ENCODE measurements at places on chromosomes 2 and 18. TPM values are rescaled to one million over a fixed set of nuclear protein-coding genes. Genes with fewer than 3 reads are reported as not detected.

Gene ZSWIM2
- not detected for total RNA-seq

Gene TMEM178A
- total RNA-seq, result 0.32 TPM

GRCh38 chr2:32712870-32713269, 85.0 kb downstream of the TTC27 start:
- no peak overlapping the region for H3K4me3 ChIP-seq
- peaks cover 37% of the 10 kb centered on the region for H3K36me3 ChIP-seq
- DNase-seq, result no peak
- no peak overlapping the region for H3K27ac ChIP-seq

GRCh38 chr2:67500541-67500940, 103.4 kb downstream of the ETAA1 start:
- no peak overlapping the region for H3K4me3 ChIP-seq
- H3K4me1 ChIP-seq, result no peaks in the 10 kb centered on the region
- no peak for DNase-seq

GRCh38 chr2:225337183-225337582, 62.3 kb upstream of the NYAP2 start:
- no peak overlapping the region for H3K27ac ChIP-seq
- no peak for DNase-seq
- H3K27me3 ChIP-seq, result no peaks in the 10 kb centered on the region
- no peaks in the 10 kb centered on the region for H3K4me1 ChIP-seq
- no peak overlapping the region for H3K4me3 ChIP-seq

- H3K4me1 ChIP-seq, result no peaks in the 10 kb centered on the region
- DNase-seq, result no peak
- peaks cover 59% of the 10 kb centered on the region for H3K27me3 ChIP-seq
- no peak overlapping the region for H3K27ac ChIP-seq
- H3K36me3 ChIP-seq, result no peaks in the 10 kb centered on the region
These were observed 8.6 kb upstream of the RNF152 start for GRCh38 chr18:61901323-61901986.

GRCh38 chr2:85854166-85854509, 34.7 kb downstream of the ST3GAL5 start:
- no peaks in the 10 kb centered on the region for H3K27me3 ChIP-seq
- DNase-seq, result no peak
- peak overlapping the region; percentile 99 for H3K27ac ChIP-seq
- H3K36me3 ChIP-seq, result peaks cover 59% of the 10 kb centered on the region
- H3K4me3 ChIP-seq, result peak overlapping the region; percentile 75

All from activated T-helper 2 cell treated with anti-CD3 and anti-CD28 coated beads, Interferon-gamma antibody, Interleukin-2, Interleukin-4, amounts not matched to agents 10 μg/mL and 5 μg/mL and 100 μg/mL, durations not matched to agents 14 hours and 24 hours and 36 hours (primary cell).